ENCODE measurements at places on chromosomes 5 and 9.
A peak's percentile ranks its signal among the peaks of the same experiment; 100 is the strongest.

DNA sequence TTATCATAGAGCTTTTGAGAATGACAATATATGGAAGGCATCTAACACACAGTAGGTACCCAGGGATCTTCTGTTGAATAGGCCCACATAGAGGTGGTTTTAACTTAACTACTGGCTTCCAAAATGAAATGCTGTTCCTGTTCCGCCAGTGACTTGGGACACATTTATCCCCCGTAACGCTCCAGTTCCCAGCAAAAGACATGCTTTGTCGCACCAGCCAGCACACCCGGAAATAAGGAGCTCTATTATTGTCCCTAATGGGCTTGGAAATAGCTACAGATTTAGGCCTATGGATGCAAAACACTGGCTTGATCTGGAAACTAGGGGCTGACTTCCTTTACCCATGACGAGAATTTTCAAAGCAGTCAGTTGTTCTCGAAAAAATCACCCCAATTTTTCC is 45.9 kb upstream of the C5orf58 start:
- DNase-seq, result no peak

DNA sequence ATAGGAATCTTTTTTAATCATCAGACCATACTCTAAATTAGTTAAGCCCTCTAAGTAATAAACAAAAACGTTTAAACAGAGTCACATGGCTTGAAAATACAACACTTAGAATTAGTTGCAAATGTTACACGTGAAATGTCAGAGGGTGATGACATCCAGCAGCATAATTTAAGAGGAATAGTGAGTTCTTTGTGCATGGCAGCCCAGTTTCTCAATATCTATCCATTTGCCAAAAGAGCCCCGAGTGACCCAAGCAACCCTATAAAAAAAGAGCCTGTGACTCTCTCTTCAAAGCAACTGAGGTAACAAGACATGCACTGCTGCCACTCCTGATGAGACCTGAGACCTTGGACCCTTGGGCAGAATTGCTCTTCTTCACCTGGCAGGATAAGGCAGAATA is 96.9 kb upstream of the RASA1 start:
- no peak for DNase-seq

DNA sequence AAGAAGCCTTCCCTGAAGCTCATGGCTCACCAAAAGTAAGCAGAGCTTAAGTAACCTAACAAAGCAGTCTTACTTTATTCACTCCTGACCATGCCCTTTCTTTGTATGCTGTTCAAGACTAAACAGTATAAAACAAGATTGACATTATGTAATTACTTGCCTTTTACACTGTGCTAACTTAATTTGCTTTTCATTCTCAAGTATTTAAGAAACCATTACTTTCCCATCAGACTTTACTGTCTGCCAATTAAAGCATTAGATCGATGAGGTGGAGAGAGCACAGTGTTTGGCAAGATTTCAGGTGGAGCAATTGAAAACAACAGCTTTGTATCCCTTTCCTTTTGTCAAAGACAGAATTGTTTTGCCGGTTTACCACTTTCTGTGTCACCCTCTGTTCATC is 98.2 kb downstream of the RORB start:
- DNase-seq, result no peak

DNA sequence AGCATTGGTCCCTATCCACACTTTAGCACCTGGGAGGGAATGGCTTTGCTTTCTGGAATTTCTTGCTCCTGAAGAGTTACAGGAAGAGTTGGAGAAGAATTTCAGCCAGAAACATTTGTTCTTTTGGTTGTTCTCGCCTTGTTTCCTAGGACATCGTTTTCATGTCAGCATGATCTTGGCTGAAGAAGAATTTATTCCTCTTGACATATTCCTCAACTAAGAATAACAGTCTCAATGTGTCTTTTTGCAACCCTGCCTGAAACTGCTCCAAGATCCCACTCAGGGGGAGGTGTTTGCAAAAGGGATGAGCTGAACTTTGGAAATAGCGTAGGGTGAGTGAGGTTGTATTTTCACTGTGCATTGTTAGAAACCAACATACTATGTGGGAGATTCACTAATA is 26.1 kb downstream of the MAMDC2 start:
- no peak for DNase-seq

- peak; percentile 28 for DNase-seq
These were observed 1.3 kb upstream of the NIPBL start for GRCh38 chr5:36875051-36875789.

- DNase-seq, result no peak
These were observed 56.1 kb downstream of the MEF2C start for GRCh38 chr5:88826646-88827585.

- no peak for DNase-seq
These were observed 520 bp downstream of the PCDH12 start for GRCh38 chr5:141957367-141957996.

- DNase-seq, result no peak
These were observed 57.4 kb downstream of the ADAMTSL1 start for GRCh38 chr9:18531136-18532065.

GRCh38 chr5:37121465-37121864 is 127.7 kb downstream of the CPLANE1 start:
- DNase-seq, result no peak

GRCh38 chr5:102715082-102715807 is 39.9 kb upstream of the PAM start:
- no peak for DNase-seq

Measured in NCI-H1694 treated with DMSO at 0.1 percent for 48 hours (cell line).